ENCODE measurements at places on chromosomes 13 and 19. TPM values are rescaled to one million over a fixed set of nuclear protein-coding genes. Genes with fewer than 3 reads are reported as not detected.

- DNase-seq, result no peak
Observed at GRCh38 chr13:100460791-100461190, 127.8 kb downstream of the GGACT start.

- no peak for DNase-seq
Observed at GRCh38 chr13:46475541-46475991, 77.4 kb upstream of the LRCH1 start.

The NCAN gene
- total RNA-seq, result not detected

DNA sequence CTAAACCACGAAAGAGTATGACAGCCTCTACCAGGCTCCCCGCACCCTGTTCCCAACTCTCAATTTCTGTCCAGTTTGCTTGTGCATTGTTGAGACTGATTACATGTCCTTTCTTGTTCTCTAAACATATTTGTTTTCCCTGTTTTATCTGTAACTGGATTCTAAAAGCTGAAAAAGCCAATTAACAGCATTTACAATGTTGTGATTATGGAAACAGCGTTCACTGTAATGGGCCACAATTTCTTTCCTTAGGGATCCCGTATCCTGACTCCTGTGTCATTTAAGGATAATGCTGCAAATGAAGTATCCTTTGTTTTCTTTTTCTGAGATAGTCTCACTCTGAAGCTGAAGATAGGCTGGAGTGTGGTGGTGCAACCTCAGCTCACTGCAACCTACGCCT, 20.5 kb downstream of the EBPL start:
- DNase-seq, result no peak

The PEAK3 gene
- 1.5 TPM for total RNA-seq

All from aorta (tissue), 5 donors.